Activated CD4-positive, alpha-beta T cell treated with anti-CD3 and anti-CD28 coated beads, Interleukin-2, amount 50 U/mL, for 48 hours (primary cell): ENCODE measurements at places on chromosomes 4 and X.

DNA sequence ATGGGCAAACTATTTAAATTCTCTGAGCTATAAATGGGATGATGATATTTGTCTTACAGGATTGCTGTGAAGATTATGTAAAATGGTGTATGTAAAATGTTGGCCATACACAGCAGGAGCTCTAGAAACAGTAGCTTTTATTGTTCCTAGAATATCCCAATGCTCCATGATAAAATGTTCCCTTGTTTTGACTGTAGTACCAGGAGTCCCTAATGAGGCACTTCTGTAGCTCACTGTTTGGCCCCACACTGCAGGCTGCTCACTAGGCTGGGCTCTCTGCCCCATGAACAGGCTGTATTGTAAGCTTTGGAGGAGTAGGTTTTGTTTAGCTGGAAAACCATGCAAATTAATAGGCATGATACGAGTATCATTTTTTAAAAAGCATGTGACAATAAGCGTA is 3.3 kb upstream of the FGA start:
- no peak for DNase-seq

GRCh38 chr4:113328514-113328913 is 279.1 kb downstream of the ANK2 start:
- DNase-seq = no peak

DNA sequence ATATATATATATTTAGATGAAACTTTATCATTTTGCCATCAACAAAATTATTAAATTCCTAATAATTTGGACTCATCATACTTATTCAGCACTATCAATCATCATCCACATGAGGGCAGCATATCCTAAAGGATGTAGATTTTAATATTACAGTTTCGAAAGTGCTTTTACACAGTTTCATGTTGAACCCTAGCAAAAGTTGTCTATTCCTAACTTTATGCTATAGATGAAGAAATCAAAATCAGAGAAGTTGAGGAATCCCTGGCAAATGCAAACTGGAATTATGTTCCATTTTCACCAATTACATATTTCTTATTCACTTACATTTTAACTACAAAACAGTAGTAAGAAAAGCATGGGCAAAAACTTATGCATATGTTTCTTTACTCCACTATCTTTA is 36.6 kb upstream of the UGT2A1 start:
- DNase-seq = no peak

DNA sequence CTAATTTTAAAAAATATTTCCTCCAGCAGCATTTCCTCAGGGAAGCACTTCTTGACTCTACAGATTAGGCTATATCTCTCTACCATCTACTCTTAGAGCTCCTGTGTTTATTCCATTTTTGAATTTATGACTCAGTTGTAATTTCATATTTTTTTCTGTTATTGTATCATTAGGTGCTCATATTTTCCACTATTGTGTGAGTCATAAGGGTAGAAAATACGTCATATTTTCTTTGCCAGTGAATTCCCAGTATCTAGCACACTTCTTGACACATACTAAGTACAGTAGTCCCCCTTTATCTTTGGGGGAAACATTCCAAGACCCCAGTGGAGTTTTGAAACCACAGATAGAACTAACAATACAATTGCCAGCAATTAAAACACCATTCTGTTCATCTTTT is 431.2 kb downstream of the GASK1B start:
- no peak for DNase-seq

GRCh38 chr4:113781439-113782040 is 20.0 kb upstream of the CAMK2D start:
- DNase-seq = no peak

DNA sequence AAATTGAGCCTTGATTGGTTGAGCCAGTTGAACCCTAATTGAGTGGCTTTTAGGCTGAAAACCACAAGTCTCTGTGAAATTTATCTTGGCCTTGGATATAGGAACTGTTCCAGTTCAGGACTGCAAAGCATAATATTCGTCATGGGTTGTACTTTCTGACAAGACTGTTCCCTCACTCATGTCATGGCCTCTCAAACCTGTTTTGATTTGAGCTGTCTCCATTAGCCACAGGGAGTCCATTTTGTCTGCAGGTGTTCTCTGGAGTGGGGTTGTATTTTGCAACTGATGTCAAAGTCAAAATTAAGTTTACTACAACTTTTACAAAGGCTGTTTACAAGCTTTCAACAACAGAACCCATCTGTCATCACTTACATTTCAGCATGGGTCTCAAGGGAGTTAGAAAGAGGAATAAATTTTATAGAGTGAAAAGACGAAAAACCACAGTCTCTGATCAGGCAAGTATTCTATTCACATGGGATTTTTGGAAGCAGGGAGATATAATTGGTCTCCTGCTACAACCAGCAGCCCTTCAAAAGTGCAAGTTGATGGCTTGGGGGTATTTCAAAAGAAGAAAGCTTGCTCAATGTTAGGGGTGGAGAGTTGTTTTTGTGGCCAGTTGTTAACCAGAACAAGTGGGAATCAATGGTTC is 1716.3 kb downstream of the C4orf33 start:
- no peak for DNase-seq

GRCh38 chrX:114650351-114650750 is 66.5 kb downstream of the HTR2C start:
- DNase-seq = no peak

DNA sequence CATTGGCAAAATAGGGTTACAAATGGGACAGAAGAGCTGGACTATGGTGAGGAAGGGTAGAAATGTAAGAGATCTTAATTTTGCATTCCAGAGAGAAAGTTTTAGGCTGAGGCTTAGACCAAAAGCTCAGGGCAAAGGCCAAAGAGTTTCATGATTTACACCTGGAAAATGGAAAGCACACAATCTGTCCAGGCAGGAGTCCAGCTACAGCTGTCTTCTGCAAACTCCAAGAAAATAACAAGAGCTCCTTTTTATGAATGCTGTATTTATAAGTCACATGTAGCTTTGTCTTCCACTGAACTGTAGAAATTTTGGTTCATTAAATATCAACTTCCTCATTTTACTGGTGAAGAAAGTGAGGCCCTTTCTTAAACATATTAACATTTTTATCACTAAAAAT is 288.0 kb upstream of the ATOH1 start:
- no peak for DNase-seq

DNA sequence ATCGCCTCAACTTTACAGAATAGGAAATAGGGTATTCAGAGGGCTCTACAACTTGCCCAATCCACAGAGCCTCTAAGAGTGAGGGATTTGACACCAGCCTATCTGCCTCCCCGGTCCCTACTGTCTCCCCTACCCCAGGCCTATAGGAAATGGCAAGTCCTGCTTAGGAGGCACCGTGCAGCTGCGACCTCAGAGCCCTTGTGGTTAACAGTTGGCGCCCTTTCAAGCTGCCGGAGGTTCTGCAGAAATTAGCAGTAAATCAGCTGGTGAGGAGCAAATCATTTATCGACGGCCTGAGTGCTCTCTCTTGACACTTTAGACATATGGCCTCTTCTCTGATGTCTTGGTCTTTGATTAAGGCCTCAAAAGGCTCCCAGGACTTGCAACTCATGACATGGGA is 96.9 kb downstream of the CLNK start:
- DNase-seq = no peak
